ENCODE measurements at places on chromosomes 12 and 14.

DNA sequence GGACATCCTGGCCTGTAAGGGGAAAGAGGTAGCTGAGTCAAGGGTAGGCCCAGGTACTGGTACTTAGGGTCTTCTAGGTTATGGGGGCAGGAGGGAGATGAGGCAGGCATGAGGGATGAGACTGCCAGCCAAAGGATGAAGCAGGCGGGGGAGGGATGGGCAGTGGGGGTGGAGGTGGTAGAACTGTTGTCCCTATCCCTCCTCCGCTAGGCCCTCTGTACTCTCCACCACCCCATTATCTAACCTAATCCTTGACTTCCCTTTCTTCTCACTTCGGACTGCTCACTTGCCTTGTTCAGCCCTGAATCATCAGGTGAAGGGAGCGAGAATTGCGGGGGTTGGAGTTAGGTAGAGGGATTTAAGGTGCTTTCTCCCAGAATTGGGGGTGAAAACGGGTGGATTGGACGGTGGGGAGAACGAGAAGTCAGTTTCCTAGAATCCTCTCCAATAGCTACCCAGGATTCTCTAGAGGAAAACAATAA is 562 bp downstream of the PAN2 start:
- no peak for DNase-seq

DNA sequence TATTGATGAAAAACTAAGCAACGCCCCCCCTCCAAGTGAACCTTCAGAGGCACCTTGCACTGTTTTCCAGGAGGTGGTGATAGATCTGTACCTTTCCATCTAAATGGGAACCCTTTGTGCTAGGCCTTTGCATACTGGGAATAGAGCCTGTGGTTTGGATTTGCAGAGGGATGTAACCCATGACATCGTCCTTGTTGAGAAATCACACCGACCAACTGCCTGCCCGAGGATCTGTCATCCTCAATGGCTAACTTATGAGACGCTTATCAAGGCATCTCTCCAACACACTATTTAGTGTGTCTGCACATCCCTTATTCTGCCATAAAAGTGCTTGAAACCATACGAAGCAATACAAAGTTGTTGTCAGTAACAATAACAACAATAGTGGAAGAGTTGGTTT is 22.9 kb downstream of the NTN4 start:
- no peak for DNase-seq

GRCh38 chr14:34277191-34277590 is 184.8 kb downstream of the SPTSSA start:
- no peak for DNase-seq

- no peak for DNase-seq
Measured at GRCh38 chr12:104147346-104147745, 9.3 kb upstream of the NFYB start.

DNA sequence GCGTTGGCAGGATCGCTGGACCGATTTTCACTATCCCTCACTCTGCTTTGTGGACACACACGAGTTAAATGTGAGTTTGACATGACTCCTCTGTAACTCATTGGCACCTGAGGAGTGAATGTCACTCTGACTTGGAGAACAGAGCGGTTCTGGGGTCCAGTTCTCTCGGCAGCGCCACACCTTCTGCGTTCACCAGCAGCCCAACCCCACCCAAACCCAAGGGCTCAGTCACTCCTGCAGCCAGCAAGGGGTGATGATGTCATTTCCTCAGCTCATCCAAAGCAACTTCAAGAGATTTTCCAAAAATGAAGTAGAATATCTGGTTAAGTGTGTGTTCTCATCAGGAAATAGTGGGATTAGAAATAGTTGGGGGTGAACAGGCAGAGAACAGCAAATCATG is 36.3 kb downstream of the ADGRD1 start:
- no peak for DNase-seq

DNA sequence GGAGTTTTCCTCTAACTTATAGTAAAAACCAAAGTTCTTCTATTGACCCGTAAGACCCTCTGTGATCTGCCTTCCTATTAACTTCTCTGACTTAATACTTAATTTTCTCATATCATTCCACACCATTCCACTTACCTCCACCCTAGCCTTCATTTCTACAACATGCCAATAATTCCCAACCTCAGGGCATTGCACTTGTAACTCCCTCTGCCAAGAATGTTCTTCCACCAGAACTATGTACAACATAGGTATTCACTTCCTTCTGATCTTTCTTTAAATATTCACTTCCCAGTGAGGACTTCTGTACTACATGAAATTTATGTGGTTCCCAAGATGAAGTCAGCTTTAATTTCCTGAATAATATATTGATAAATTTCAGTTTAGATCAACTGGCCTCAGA is 531.7 kb downstream of the LRFN5 start:
- no peak for DNase-seq

Data from fibroblast of skin of left quadriceps (primary cell).